Endodermal cell (in vitro differentiated cells): ENCODE measurements at places on chromosomes 5 and 9. TPM values are rescaled to one million over a fixed set of nuclear protein-coding genes. Genes with fewer than 3 reads are reported as not detected.

- H3K36me3 ChIP-seq: peaks cover 18% of the 10 kb centered on the region
- peaks cover 4% of the 10 kb centered on the region for H3K4me1 ChIP-seq
- DNase-seq: peak; percentile 64
- H3K27ac ChIP-seq: no peak overlapping the region
Measured at GRCh38 chr5:2750026-2750757, 1.3 kb downstream of the IRX2 start.

GRCh38 chr9:134650431-134651190 lies 9.0 kb downstream of the COL5A1 start:
- no peaks in the 10 kb centered on the region for H3K27me3 ChIP-seq
- DNase-seq: no peak
- H3K36me3 ChIP-seq: peaks cover 3% of the 10 kb centered on the region
- H3K4me3 ChIP-seq: no peak overlapping the region
- peaks cover 7% of the 10 kb centered on the region for H3K4me1 ChIP-seq

DNA sequence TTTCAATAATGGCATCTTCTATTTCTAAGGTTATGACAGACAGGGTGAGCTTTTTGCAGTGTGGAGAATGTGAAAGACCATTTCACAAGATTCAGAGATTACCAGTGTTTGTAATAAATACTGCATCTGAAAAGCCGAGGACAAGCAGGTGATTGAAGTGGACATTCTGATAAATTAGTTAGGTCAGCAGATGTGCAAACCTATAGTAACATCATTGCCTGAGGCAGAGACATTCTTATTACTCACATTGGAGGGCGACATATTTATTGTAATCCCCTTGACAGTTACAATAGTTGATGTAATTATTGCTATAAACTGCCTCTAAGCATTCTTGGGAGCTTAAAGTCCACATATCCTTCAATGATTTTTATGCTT lies 3.3 kb downstream of the RASGRF2 start:
- no peak for DNase-seq
- H3K4me1 ChIP-seq: no peaks in the 10 kb centered on the region

DNA sequence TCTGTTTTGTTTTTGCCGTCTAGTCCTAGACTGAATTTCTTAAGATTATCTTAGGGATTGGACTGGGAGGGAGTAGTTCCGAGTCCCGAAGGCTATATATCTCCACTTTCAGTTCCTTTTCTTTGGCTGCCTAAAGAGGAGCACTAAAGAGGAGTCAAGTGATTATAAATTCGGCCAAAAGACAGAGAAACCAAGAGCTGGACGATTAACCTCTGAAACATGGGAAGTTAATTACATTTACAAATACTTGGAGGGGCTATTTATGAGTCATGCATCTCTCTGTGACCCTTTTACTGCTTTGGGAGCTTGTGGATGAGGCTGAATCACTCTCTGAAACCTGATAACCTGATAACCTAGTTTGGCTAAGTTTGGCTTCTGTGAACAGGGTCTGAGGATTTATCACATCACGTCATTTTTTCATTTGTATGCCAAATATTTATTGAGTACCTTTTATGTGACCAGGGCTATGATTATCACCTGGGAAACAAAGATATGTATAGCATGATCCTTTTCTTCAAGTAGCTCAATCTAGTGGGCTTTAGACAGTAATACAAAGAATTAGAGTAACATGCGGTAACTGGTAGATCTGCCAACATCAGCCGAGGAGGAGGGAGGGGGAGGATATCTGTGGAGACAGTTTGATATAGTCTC lies 180.9 kb downstream of the CD180 start:
- no peak overlapping the region for H3K4me3 ChIP-seq
- no peaks in the 10 kb centered on the region for H3K36me3 ChIP-seq
- DNase-seq: no peak
- H3K27me3 ChIP-seq: no peaks in the 10 kb centered on the region
- no peak overlapping the region for H3K27ac ChIP-seq

SLC4A9 gene
- 0.84 to 1.4 TPM (median 1.1 TPM) in 3 replicates for total RNA-seq
